ENCODE measurements at places on chromosomes 5 and 9.

DNA sequence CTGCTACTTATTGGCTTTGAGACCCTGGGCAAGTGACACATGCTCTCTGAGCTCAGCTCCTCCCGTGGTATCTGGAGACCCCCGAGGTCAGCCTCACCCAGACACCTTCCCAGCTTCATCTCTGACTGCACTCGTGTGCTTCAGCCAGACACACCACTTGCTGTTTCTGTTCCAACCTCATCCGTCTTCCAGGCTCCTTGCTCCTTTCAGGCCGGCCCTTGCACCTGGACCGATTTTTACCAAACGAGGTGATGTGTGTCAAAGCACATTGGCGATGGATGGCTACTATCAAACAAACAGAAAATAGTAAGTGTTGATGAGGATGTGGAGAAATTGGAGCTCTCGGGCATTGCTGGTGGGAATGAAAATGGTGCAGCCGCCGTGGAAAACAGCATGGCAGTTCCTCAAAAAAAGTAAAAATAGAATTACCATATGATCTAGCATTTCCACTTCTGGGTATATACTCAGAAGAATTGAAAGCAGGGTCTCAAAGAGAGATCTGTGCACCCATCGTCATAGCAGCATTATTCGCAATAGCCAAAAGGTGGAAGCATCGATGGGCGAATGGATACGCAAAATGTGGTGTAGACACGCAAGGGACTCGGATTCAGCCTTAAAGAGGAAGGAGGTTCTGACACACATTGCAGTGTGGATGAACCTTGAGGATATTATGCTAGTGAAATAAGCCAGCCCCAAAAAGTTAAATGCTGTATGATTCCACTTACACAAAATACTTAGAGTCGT, 96.1 kb upstream of the IER5L start:
- DNase-seq, result no peak

- no peak for DNase-seq
These were observed 63.2 kb upstream of the ELL2 start for GRCh38 chr5:96024683-96025475.

DNA sequence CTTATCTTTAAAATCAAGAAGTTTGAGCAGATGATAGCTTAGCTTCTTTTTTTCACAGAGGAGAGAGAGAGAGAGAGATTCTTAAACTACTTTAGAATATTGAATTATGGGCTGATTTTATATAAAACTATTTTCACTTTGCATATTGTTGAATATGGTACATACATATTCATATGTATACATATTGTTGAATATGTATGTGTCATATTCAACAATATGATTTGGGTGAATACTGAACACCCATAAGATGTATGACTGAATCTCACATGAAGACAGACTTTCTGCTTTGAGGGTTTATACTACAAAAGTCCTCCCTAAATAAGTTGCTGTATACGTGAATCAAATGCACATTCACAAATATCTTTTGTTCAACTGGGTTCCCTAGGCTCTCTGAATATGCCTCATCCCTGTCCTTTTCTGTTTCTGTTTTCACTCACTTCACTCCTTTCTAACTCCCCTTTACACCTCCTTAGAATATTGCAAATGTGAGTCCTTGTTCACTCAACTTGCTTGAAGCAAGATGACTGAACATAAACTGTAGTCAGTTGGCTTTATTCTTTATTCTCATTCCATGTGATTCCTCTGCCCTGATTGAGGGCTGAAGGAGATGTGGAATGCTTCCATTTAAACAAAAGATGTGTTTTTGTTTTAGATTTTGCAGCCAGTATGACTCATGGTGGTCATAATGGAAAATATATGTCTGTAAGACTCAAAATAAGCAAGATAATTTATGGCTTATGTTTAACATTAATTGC, 225.4 kb upstream of the DAB2 start:
- no peak for DNase-seq

GRCh38 chr5:4199049-4199841, 603.6 kb downstream of the IRX1 start:
- no peak for DNase-seq

DNA sequence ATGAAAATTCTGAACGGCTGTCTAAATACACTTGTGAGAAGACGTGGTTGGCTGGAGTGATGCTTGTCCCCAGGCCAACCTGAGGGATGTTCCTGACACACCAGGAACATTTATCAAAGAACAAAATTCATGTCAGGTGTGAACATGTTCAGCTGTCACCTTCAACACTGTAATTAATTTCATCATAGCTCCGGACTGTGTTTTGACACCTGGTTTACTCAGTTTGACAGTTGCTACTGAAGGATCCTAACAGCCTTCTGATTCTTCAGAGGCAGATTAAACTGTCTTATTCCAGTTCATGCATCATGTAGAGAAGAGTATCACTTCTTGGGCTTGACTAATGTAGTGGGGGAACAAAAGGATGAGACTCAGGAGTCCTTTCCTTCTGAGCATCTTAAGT, 134.1 kb downstream of the NPR3 start:
- DNase-seq, result no peak

GRCh38 chr9:27453860-27454553, 70.1 kb upstream of the IFNK start:
- DNase-seq, result no peak

DNA sequence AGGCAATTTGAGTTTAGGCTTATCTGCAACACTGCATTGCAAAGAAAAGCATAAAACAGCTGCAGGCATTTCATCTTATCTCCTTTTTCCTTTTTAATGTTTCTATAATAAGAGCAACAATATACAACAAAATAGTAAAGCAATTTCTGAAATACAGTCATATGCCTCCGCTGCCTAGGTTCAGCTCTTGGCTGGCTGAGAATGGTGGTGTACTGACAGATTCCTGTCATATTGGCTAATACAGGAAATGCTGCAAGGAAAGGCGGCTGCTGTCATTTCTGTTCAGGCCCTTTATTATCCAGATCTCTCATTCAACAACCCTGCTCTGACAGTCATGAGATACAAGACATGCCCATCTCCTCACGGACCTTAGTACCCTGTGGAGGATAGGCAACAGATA, 677.0 kb downstream of the TAF11L14 start:
- no peak for DNase-seq

DNA sequence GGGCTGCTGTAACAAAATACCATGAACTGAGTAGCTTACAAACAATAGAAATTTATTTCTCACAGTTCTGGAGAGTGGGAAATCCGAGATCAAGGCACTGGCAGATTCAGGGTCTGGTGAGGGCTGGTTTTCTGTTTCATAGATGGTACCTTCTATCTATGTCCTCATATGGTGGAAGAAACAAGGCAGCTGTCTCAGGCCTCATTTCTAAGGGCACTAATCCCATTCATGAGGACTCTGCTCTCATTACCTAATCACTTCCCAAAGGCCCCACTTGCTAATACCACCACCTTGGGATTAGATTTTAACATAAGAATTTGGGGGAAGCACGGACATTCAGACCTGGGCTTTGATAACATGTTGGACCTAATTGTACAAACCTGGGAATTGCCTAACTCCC, 13.5 kb downstream of the RFESD start:
- DNase-seq, result no peak

- no peak for DNase-seq
These were observed 43.1 kb downstream of the PAM start for GRCh38 chr5:102798104-102798785.

GRCh38 chr9:8899511-8899910, 1099.9 kb upstream of the DMAC1 start:
- DNase-seq, result no peak

- DNase-seq, result no peak
These were observed 5.3 kb upstream of the GPR21 start for GRCh38 chr9:123028136-123028535.

- DNase-seq, result no peak
These were observed 19.4 kb downstream of the CXCL14 start for GRCh38 chr5:135559354-135559753.

- no peak for DNase-seq
These were observed 25.3 kb upstream of the IFNE start for GRCh38 chr9:21507483-21507790.

GRCh38 chr5:110460837-110461236, 265.6 kb downstream of the TMEM232 start:
- no peak for DNase-seq

GRCh38 chr5:65768723-65769346, 46.8 kb downstream of the NLN start:
- no peak for DNase-seq

- DNase-seq, result no peak
These were observed 99.7 kb upstream of the OSMR start for GRCh38 chr5:38745836-38746732.

DNA sequence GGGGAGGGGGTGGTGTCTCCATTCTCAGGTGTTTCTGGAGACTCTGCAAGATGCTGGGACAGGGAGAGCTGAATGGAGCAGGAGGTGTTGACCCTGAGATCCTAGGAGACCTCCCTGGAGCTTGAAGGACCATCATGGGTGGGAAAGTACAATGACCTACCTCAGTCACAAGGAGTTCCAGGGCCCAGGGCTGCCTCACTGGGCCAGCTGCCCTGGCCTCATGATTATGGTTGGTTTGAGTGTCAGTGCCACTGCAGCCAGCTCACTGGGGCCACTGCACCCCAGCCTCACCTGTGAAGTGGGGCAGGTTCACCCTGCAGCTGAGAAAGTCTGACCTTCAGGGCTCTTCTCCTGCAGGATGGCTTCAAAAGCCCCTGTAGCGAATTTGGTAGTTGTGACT, 372.5 kb downstream of the IRX2 start:
- DNase-seq, result no peak

DNA sequence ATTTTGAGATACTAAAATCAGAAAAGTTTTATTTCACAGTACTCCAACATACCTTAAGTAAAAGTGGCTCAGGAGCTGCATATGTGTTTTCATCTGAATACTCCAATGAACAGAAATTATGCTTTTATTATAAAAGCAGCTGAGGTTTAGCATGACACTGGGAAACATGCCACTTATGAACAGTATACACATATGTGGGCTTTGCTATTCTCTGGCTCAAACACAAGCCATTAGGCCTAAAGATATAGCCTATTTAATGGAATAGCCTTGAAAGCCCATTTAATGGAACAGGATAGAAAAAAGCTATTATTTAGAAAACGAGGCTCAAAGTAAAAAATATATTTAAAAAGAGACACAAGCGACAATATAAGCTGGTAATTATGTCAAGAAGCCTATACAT, 74.1 kb downstream of the SLC38A9 start:
- no peak for DNase-seq

GRCh38 chr5:126519637-126520592, 75.1 kb downstream of the ALDH7A1 start:
- DNase-seq, result no peak

GRCh38 chr5:100550531-100551051, 15.4 kb downstream of the FAM174A start:
- no peak for DNase-seq

DNA sequence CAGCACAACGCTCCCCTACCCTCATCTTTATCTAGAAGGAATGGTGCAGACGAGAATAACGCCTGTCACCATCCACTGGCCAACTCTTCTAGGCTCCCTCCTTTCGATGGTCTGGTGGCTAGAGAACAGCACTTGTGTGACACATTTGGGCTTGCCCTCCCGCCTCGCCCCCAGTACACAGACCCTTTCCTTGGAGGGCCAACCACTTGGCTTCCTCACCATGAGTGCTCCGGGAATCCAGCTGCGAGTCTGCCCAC, 1.4 kb downstream of the GNAQ start:
- no peak for DNase-seq

- DNase-seq, result no peak
These were observed 21.9 kb downstream of the OR2Y1 start for GRCh38 chr5:180717989-180718388.

- no peak for DNase-seq
These were observed 23.6 kb upstream of the CEMIP2 start for GRCh38 chr9:71791875-71792274.

GRCh38 chr5:154758977-154759376, 3.8 kb downstream of the LARP1 start:
- DNase-seq, result no peak

DNA sequence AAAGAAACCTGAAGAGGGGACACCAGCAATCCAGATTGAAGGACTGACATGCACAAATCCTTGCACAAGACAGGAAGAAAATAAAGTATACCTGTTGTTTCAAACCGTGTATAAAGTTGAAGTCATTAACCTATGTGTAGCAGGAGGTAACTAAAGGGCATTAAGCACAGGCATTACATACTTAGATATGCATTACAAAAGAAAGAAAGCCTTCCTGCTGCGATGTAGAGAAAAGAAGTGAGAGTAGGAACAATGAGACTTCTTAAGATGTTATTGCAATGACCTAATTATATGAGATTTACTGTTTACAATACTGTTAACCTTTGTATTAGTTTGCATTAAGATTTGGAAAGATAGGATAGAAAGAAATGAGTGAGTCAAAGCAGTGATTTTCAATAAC, 308.9 kb upstream of the PTPRD start:
- DNase-seq, result no peak

GRCh38 chr5:158422653-158423515, 563.9 kb upstream of the CLINT1 start:
- no peak for DNase-seq

GRCh38 chr5:115946655-115947054, 15.6 kb upstream of the LVRN start:
- DNase-seq, result no peak

DNA sequence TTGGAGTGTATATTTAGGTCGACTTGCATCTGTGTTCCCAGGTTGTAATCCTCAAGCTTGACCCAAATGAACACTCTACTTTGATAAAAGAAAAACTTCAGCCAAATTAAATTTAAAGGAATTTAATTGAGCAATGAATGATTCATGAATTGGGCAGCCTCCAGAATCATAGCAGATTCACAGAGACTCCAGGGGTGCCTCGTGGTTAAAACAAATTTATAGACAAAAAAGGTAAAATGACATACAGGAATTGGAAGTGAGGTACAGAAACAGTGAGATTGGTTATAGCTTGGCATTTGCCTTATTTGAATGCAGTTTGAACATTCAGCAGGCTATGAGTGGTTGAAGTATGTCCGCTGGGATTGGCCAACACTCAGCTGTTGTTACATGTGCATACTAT, 21.6 kb upstream of the SPATA31D4 start:
- DNase-seq, result no peak

DNA sequence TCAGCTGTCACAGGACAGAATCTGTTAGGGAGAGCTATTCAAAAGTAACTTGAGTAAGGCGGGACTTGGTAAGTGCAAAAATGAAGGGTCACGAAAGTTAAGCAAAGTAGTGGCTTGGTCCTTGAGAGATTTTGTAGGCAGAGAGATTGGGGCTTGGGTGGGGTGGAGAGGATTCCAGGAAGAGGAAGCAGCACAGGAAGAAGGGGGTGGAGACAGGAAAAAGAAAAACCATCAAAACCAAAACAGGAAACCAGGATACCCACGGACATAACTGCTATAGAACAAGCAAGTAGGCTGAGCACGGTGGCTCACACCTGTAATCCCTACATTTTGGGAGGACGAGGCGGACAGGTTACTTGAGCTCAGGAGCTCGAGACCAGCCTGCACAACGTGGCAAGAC, 3.7 kb downstream of the ROPN1L start:
- DNase-seq, result no peak

- DNase-seq, result no peak
These were observed 270.2 kb downstream of the TMEM167A start for GRCh38 chr5:82807021-82807420.

DNA sequence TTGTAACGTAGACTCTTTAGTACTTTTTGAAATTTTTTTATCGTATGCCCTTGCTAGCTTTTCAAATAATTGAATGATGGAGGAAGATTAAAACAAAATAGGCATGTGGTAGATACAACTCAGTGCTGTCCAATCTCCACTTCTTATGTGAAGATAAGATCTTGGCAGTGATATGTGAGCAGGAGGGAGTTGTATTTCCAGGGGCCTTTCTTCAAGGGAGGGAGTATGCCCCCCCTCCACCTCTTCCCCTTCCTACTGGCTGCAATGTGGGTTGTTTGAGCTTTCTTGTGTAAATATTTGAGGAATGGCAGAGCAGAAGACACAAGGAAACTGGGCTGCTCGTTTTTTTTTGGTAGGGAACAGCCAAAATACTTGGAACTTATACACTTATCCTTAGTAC, 374.9 kb downstream of the PSAT1 start:
- DNase-seq, result no peak

Measured in germinal center (tissue), 1 donor.